ENCODE measurements at places on chromosomes 16 and 17.
A peak's percentile ranks its signal among the peaks of the same experiment; 100 is the strongest.

- DNase-seq: no peak
These were observed 24.4 kb upstream of the PMP22 start for GRCh38 chr17:15289285-15290183.

DNA sequence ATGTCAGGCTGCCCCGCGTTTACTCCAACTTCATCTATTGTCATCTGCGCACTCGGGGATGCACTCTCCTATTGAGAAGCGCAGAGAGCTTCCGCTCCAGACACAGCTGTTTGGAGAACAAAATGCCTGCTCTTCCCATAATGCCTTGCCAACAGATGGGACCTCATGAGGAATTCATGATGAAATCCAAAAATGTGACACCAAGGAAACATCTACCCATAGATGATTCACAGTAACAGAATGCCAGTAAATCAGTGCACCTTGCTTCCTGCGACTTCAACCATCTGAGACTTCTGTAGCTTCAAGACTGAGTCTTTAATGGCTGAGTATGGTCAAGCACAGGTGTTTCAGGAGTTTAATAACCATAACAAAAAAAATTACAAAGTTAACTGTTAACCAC lies 1144.9 kb upstream of the GOT2 start:
- DNase-seq: no peak

GRCh38 chr17:82444284-82444893 lies 6.2 kb downstream of the CYBC1 start:
- DNase-seq: no peak

DNA sequence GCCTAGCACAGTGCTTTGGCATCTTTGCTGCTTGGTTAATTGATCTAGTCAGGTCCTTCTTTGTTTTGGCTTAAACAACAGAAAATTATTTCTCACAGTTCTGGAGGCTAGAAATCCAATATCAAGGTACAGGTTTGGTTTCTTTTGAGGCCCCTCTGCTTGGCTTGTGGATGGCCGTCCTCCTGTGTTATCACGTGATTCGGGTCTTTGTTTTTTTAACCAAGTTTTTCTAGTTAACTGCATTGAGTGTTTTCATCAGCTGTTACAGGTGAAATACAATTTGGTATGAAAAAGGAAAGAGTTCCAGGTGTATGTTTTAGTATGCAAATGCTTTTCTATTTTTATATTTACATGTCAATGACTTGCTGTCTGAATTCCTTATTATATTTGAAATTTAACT lies 2.8 kb downstream of the NLK start:
- DNase-seq: no peak

GRCh38 chr17:51933647-51934046 lies 224.9 kb downstream of the CA10 start:
- no peak for DNase-seq

GRCh38 chr17:61487989-61488595 lies 35.9 kb downstream of the TBX4 start:
- DNase-seq: no peak

- DNase-seq: no peak
These were observed 69.3 kb downstream of the WWP2 start for GRCh38 chr16:69831212-69832123.

DNA sequence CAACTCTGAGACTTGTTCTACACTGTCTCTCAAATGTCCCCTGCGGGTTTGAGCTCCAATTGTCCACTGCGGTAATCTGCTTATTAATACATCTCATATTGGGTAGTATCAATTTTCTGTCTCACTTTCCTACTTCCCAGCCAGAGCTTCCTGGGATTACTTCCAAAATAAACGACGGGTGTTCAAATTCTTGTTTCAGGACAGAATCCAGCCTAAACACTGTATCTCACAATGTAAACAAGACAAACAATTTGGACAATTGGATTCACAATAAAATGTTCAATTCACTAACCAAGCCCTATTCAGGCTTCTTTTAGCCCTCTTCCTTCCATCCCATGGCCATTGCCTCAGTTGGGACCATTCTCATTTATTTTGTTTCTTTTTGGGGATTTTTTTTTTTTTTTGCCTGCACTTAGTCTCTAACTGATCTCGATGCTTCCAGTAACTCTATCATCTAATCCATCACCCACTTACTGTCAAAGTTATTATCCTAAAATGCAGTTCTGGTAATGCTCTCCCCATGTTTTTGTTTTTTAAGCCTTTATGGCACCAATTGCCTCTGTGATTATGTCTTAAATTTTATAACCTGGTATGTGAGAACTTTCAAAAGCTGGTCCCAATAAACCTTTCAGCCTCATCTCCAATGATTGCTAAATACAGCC lies 2.0 kb upstream of the VAT1L start:
- DNase-seq: no peak

GRCh38 chr17:17812211-17813054 lies 24.4 kb downstream of the SREBF1 start:
- DNase-seq: peak; percentile 66

- DNase-seq: no peak
These were observed 3.9 kb downstream of the ABCC3 start for GRCh38 chr17:50638606-50638965.

GRCh38 chr16:2745116-2745890 lies 7.1 kb upstream of the SRRM2 start:
- no peak for DNase-seq

DNA sequence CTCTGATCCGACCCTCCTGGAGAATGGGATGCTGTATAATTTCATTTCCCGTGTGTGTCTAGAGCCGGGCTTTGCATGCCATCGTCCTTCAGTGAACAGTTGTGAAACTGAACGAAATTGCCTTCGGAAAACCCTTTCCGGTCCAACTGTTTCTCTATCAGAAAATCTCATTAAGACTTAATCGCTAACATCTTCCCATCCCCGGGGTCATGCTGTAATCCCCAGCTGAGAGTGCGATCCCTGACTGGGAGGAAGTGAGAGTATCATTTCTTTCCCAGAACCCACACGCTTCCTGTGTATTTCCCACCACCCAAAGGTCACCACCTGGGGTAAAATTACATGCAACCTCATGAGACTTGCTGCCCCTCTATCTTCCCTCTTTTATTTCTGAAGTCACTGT lies 75.6 kb upstream of the RBFOX1 start:
- DNase-seq: no peak

- no peak for DNase-seq
These were observed 67.1 kb upstream of the SMURF2 start for GRCh38 chr17:64729201-64729600.

DNA sequence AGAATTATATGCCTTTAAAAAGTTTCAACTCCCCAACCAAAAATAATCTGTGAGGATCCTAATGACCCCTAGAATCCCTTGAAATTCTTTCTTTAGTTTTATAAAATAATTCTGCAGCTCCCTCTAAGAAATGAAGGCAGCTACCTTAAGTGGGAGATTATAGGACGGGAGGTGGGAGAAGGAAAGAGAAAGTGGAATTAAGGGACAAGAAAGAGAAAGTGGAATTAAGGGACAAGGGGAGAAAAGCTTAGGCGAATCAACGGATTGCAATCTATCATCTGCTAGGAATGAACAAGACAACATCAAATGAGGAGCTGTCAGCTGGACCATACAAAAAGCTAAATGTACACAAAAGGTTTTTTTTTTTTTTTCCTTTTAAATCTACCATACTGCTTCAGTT lies 262.0 kb downstream of the ZFHX3 start:
- DNase-seq: no peak

GRCh38 chr17:29905086-29905878 lies 24.7 kb downstream of the SSH2 start:
- DNase-seq: no peak

DNA sequence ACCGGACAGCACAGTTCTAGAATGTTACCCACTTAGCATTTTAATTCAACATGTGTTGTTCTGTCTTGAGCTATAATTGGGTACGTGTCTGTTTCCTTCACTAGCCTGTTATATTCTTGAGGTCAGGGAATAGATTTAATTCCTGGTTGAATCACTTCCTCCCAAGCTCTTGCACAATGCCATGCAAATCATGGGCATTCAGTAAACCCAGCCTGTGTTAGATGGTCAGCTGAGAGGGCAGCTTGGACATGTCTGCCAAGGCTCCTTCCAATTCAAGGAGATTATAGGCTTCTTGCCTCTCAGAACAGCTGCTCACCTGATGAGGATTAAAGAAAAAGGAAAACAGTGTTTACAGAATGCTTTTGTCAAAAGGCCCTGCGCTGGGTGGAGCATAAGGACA lies 12.6 kb downstream of the C1QTNF1 start:
- DNase-seq: no peak

GRCh38 chr16:71428883-71429282 lies 13.0 kb downstream of the TLE7 start:
- no peak for DNase-seq

GRCh38 chr16:62870554-62870953 lies 834.3 kb upstream of the CDH8 start:
- DNase-seq: no peak

- no peak for DNase-seq
These were observed 1.2 kb downstream of the ATP6V0A1 start for GRCh38 chr17:42459801-42460281.

DNA sequence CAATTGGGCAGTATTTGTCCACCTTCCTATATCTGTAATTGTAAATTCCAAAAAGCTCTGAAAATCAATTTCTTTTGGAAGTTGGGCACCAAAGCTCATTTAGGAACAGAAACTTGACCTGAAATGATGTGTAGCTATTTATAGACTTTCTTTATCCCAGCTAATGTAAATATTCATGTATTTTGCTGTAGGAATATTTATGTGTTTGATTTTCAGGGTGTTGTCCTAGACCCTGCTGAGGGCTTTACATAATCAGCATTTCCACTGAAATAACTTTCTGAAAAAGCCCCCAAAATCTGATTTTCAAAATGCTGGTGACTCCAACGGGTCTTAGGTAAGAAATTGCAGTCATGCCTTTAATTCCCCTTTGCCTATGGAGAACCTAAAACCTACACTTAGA lies 4.1 kb downstream of the RBFOX1 start:
- no peak for DNase-seq

GRCh38 chr16:20853143-20853542 lies 46.8 kb downstream of the REXO5 start:
- peak; percentile 56 for DNase-seq

DNA sequence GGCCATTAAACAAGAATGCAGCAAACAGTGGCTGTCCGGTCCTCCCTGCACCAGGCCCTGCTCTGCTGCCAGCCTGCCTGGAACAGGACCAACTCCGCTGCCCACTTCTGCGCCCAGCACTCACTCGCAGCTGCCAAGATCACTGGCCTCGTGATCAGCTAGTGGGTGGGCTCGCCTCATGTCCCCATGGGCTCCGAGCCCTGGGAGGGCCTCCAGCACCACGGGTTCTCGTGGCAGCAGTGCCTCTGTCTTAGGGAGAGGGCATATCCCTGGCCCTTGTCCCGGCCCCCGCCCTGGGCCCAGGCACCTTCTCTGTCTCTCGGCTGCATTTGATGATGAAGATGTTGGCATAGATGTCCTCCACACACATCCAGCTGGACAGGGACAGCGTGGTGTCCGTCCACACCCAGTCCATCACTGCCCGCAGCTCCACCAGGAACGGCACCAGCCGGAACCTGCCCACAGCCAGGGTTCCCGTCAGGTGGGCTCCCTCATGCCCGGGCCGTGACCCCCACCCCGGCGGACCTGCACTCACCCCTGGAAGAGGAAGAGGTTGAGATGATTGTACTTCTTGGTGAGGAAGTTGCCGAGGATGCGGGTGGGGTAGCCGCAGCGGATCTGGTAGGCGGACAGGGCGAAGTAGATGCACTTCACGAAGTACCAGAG lies 13.1 kb downstream of the CTU2 start:
- DNase-seq: no peak

- DNase-seq: peak; percentile 76
These were observed 40.9 kb downstream of the CBFA2T3 start for GRCh38 chr16:88936008-88936555.

GRCh38 chr16:22188595-22189442 lies 17.3 kb upstream of the EEF2K start:
- peak; percentile 77 for DNase-seq

DNA sequence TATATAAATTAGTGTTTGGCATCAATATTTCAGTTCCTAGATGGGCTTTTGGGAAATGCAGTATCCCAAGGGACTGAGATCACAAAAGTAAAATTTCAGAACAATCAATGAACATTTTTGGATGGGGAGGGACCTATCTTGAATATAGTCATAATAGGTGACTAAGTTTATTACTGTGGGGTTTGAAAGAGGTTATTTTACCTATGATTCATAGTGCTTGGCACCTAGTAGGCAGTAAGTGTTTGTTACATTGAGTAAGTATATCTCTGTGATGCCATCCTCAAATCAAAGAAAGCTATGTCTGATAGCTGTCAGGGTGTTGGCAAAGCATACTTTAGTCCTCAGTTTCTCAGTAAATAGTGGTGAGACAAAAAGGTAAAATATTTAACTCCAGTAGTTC lies 36.9 kb downstream of the ZNF207 start:
- DNase-seq: no peak

- DNase-seq: no peak
These were observed 35.7 kb downstream of the GSE1 start for GRCh38 chr16:85648805-85649204.

GRCh38 chr17:74749279-74750038 lies 1.0 kb downstream of the NHERF1 start:
- DNase-seq: peak; percentile 57

DNA sequence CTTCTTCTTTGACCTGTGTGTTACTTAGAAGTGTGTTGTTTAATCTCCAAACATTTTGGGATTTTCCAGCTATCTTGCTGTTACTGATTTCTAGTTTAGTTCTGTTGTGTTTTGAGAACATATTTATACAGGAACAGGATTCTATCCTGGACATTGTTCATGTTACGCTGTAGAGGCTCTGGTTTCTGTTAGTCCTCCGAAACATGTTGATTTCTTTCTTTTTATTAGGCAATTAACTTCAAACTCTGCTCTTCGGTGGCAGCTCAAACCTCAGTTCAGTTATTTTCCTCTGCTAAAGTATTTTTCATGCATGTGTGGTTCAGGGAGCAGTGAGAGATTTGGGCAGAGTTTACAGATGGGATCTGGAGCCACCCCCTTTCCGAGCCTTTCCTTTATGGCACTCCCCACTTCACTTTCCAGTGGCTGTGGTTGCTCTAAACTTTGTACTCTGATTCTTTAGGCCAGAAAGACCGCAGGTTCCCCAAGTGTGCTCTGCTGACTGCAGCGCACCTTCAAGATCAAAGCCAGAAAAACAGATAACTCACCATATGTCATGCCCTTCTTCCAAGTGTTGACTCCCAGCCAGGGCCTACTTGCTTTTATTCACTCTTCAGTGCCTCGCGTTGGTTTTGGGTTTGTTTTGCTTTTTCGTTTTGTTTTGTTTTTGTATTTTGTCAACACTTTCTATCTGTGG lies 77.6 kb upstream of the KSR1 start:
- DNase-seq: no peak

DNA sequence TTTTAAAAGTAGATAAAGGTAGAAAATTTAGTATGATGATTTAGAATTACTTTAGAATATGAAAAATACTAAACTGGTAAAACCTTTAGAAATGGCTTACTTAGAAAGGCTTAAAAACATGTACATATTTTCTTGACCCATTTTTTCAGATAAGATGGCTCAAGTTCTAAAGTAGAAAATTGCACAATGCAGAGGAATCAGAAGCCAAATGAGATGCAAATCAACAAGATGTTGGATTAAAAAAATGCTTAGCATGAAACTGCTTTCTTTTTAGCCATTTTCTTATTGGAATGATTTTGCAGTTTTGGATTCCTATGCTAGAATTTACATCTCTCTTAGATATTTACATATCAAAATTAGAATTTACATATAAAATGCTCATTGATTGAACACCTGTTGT lies 1.5 kb upstream of the KRTAP3-1 start:
- no peak for DNase-seq

- no peak for DNase-seq
These were observed 21.5 kb upstream of the SKAP1 start for GRCh38 chr17:48451489-48451888.

- DNase-seq: no peak
These were observed 115.0 kb upstream of the CIBAR2 start for GRCh38 chr16:85227084-85227945.

- DNase-seq: no peak
These were observed 2.5 kb downstream of the TUBB3 start for GRCh38 chr16:89925596-89926079.
